LHCN-M2 (cell line): ENCODE measurements at places on chromosomes 3 and 15. TPM values are rescaled to one million over a fixed set of nuclear protein-coding genes. Genes with fewer than 3 reads are reported as not detected.

The SMAD3 gene
- total RNA-seq = 18.2 and 35.4 TPM in 2 replicates

- DNase-seq = no peak
Observed at GRCh38 chr15:72365844-72366243, 10.0 kb downstream of the HEXA start.

- DNase-seq = peak; percentile 77
Observed at GRCh38 chr3:115092220-115092791, 54.8 kb downstream of the ZBTB20 start.

DNA sequence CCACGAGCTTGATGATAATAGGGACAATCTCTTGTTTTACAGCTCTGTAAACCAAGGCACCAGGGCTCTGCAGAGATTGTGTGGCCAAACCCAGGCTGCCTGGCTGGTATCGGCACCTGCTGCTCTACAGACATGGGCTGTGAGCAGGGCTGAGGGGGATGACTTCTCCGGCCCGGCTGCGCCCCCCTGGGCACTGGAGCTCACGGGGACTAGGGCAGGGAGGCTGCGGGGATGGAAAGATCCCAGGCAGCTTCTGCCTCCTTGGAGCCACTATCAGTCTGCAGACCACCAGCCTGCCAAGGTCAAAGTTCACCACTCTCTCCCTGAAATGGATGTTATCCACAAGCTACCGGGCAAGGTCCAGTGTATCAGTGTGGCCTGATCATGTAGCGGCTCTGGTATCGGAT, 22.0 kb upstream of the PIGZ start:
- no peak for DNase-seq

GRCh38 chr3:138114988-138115971, at the start of gene DZIP1L:
Gene DZIP1L (minus strand): TSS chr3:138115608. CDS start chr3:138103971, 11,637 bp downstream.
- peak; percentile 72 for DNase-seq

The C3orf52 gene
- total RNA-seq = 6.2 and 6.7 TPM in 2 replicates

The MUC20 gene
- not detected in 2 replicates for total RNA-seq

- peak; percentile 89 for DNase-seq
Observed at GRCh38 chr3:196081834-196082618, at the start of gene TFRC. Gene TFRC (minus strand): TSS chr3:196082090. CDS start chr3:196077099, 4,991 bp downstream.

The TERC gene
- total RNA-seq = 434 and 471 TPM in 2 replicates

- DNase-seq = no peak
Observed at GRCh38 chr15:74173380-74174218, at the start of gene ISLR. Gene ISLR (plus strand): TSS chr15:74173710. CDS start chr15:74174859, 1,149 bp downstream.

The GOLGA8S gene
- 0.06 TPM in 1 of 2 replicates, not detected in the other for total RNA-seq

DNA sequence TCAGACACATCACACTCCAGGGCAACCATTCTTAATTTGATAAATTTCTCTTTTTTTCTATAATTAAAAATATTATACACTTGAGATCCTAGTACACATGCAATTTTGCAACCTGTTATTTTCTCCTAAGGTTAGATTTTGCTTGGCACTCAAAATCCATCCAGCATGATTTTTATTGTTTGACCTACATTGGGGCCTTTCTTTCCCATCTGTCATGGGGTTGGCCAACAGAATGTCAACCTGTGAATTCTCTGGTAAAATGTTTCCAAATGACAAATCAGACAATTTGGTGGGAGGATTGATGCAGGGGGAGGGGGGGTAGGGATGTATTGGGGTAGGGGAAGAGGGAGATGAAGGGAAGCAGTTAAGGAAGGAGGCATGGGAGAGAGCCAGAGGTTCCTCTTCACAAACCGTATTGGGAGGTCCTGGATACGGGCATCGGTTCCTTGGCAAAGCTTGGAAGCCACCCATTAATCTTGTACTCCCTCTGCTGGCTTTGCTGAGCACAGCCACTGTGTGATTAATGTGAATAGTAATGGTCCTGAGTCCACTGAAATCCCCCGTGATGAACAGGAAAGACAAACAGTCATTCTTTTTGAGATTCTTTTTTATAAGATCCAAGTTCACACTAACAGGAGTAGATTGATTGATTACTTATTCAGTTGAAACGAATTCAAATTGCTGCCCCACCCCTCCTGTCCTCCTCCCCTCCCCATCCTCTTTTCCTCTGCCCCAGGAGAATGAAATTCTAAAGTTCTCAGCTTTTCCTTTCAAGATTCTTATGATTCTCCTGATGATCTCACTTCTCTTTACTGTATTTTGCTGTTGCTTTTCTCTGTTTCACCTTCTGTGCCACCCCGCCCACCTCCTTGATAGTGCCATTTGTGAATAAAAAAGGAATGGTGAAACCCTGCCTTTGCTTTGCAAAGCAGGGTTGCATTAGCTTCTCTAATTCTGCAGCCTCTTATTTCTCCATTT, 82.2 kb upstream of the SLC25A26 start:
- DNase-seq = peak; percentile 68

DNA sequence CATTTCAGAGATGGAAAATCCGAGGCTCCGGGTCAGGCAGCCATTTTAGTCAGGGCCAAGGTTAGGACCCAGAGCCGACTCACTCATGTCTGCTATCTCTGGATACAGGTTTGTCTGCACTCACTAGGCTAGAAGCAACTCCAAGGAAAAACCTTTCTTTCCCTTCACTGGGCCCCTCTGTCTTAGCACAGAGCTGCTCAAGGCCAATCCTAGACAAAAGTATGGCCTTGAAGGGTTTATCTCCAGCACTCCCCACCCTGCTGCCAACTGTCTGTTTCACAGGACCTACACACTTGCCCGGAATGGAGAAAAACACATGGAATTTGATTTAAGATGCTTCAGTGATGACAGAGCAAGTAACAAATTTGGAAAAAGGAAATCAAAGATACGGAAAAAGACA, 25.6 kb downstream of the ACAN start:
- no peak for DNase-seq

The SAMMSON gene
- not detected in 2 replicates for total RNA-seq

GRCh38 chr3:57715686-57716085, 22.8 kb upstream of the DENND6A start:
- DNase-seq = no peak

The CORO2B gene
- 18.3 and 20.3 TPM in 2 replicates for total RNA-seq

DNA sequence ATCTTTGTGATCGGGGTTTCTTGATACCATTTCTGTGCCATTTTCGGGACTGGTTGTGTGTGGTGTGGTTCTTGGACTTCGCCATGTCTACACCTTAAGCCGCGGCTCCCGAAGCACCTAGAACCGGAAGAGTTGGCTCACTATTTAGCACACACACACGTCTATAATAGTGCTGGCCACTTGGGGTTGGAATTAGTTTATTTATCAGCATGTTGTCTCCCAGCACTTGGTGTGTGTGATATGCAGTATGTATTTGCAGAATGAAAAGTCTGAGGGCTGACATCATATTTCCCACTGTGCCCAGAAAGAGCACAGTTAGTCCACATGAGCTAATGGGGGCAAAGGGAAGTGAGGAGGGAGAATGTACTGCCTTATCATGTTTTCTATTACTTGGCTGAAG, 23.6 kb downstream of the MLH1 start:
- DNase-seq = no peak

GRCh38 chr3:50961386-50961785, 286.7 kb downstream of the DOCK3 start:
- no peak for DNase-seq

GRCh38 chr3:30248423-30248822, 358.0 kb upstream of the TGFBR2 start:
- DNase-seq = no peak

The FHIT gene
- 0.32 and 0.34 TPM in 2 replicates for total RNA-seq

- DNase-seq = no peak
Observed at GRCh38 chr15:68310804-68311463, 33.4 kb downstream of the FEM1B start.

DNA sequence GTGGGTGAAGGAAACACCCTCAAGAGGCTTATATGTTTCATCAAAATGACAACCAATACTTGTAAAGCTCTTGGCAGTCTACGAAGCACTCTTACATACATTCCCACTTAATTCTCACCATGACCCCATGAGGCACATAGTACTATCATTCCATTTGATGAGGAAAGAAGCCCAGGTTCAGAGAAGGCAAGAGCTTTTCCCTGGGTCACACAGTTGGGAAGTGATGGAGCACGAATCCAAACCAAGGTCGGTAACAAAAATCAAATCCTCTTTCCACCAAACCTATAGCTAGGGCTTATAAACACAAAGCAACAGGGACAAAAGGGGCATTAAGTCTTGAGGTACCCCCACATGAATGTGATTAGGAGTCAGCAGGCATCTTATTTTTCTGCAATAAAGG, 187.1 kb downstream of the UACA start:
- DNase-seq = no peak

DNA sequence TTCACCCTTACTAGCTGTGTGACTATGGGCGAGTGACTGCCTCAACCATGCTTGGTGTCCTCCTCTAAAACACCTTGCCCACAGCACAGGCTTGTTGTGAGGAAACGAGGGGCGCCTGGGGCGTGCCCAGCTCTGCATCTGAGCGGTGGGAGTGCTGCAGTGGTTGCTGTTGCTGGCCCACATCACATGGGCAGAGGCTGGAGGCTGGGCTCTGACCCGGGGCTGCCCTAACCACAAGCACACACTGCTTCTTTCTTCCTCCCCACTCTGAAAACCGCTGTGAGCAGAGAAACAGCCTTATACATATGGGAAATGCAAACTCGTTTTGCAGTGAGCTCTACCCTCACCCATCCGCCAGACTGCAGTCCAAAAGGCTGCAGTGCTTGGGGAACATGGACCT, 74.8 kb upstream of the RPL32 start:
- DNase-seq = no peak

The FBLN2 gene
- 0.06 and 0.19 TPM in 2 replicates for total RNA-seq

The SLC24A5 gene
- not detected in 2 replicates for total RNA-seq

DNA sequence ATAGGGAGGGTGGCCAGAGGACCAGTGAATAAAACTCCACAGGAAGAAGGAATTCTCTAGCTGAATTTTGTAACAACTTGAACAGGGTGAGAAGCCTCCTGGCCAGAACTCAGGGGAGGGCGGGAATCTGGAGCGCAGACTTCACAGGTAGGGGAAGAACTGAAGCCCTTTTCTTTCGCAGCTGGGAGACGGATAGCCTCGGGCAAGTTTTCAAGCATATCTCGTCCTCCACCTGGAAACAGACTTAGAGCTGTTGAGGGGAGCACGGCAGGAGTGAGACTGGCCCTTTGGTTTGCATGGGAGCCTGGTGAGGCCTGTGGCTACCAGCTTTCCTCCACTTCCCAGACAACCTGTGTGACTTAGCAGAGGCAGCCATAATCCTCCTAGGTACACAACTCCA, 10.9 kb upstream of the RPL39L start:
- no peak for DNase-seq

DNA sequence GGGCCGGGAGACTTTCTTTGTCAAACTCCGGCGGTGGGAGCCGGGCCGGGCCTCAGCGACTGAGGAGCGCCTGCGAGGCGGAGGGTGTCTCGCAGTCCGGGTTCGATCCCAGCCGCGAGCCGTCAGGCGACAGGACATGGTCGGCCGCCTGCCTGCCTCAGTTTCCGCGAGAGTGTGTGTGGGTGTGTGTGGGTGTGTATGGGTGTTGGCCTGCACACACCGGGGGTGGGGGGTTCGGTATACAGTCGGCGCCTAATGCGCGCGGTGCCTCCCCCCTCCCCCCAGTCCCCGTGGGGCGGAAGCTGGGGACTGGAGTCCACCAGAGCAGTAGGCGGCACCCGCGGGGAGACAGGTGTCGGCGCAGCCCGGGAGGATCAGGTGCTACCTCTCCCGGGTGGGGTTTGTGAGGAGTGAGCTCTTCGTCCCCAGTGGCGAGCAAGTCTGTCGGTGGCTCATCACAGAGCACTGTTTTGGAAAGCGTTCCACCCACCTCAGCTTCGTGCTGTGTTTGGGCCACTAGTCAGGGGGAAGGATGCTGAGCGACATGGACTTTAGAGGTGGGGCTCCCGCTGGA, 246.3 kb downstream of the GOLGA6L6 start:
- no peak for DNase-seq

The GOLGA6A gene
- not detected in 2 replicates for total RNA-seq

- no peak for DNase-seq
Observed at GRCh38 chr15:65339920-65340319, 35.4 kb downstream of the RNU5B-1 start.

- no peak for DNase-seq
Observed at GRCh38 chr3:51382947-51383578, 2.0 kb upstream of the MANF start.

DNA sequence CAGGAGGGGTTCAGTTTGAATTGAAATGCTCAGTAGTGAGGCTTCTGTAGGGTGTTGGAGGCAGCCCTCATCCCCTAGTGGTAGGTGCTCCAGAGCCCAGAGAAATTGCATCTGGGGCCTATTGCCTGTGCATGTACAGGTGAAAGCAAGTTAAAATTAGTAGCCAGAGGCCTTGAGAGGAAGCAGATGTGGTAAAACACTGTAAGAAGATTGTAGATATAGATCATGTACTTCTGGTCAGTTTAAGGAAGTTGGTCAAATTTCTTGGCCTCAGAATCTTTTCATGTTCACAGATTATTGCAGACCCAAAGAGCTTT, 34.6 kb downstream of the IGSF10 start:
- DNase-seq = no peak

GRCh38 chr15:60568914-60569391, 90.0 kb upstream of the ICE2 start:
- DNase-seq = no peak

GRCh38 chr15:66139591-66140207, 113.9 kb downstream of the MEGF11 start:
- no peak for DNase-seq

- no peak for DNase-seq
Observed at GRCh38 chr3:3705090-3705775, 94.0 kb upstream of the LRRN1 start.

- DNase-seq = peak; percentile 38
Observed at GRCh38 chr15:89088605-89089315, 504 bp downstream of the ABHD2 start.

GRCh38 chr3:31219131-31219843, 313.4 kb upstream of the STT3B start:
- peak; percentile 26 for DNase-seq

GRCh38 chr3:194565597-194566190, 67.5 kb downstream of the TMEM44 start:
- peak; percentile 58 for DNase-seq

- DNase-seq = peak; percentile 50
Observed at GRCh38 chr3:63351159-63352007, 73.3 kb downstream of the SYNPR start.

GRCh38 chr3:186172353-186172752, 63.5 kb upstream of the ETV5 start:
- DNase-seq = no peak

GRCh38 chr3:71130471-71131374, 452.8 kb downstream of the FOXP1 start:
- DNase-seq = peak; percentile 71

DNA sequence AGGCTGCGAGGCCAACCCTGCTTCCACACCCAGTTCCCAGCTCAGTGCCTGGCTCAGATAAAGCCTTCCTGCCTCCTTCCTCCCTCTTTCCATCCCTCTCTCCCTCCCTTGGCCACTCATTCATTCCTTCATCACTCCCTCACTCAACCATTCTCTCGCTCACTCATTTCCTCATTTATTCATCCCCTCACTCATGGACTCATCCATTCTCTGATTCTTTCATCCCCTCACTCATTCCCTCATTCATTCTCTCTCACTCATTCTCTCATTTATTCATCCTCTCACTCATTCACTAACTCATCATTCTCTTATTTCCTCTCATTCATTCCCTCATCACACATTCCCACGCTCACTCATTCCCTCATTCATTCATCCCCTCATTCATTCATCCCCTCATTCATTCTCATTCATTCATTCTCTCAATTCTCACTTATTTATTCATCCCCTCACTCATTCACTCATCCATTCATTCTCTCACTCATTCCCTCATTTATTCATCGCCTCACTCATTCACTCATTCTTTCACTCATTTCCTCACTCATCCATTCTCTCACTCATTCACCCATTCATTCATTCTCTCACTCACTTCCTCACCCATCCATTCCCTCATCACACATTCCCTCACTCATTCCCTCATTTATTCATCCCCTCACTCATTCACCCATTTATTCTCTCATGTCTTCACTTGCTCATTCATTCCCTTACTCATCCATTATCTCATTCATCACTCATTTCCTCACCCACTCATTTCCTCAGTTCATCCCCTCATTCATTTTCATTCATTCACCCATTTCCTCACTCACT, 13.2 kb downstream of the ABTB1 start:
- no peak for DNase-seq
